ENCODE measurements at places on chromosomes 2 and 18.

DNA sequence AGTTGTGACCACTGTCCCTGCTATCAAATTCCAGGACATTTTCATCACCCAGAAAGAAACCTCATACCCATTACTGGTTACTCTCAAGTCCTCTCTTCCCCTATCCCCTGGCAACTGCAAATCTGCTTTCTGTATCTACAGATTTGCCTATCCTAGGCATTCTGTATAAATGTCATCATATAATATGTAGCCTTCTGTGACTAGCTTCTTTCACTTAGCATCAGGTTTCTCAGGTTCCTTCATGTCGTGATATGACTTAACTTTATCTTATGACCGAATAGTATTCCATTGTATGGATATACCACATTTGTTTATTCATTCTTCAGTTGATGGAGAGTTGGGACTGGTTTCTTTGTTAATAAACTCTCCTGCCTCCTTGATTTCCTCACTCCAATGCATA is 60.5 kb downstream of the PMAIP1 start:
- DNase-seq: no peak

- no peak for DNase-seq
Observed at GRCh38 chr2:114769110-114769509, 326.7 kb downstream of the DPP10 start.

DNA sequence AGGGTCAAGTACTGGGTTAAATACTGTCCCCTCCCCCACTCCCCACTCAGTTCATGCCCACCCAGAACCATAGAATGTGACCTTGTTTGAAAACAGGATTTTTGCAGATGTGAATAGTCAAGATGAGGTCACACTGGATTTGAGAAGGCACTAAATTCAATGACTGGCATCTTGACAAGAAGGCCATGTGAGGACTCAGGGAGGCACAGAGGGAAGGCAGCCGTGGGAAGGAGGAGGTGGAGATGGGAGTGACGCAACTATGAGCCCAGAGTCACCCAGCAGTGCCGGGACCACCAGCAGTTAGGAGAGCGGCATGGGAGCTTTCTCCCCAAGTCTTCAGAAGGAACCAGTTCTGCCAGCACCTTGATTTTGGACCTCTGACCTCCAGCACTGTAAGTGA is 257.3 kb downstream of the BCL2 start:
- no peak for DNase-seq

GRCh38 chr2:95034818-95035217 is 9.3 kb downstream of the MAL start:
- no peak for DNase-seq

- DNase-seq: no peak
Observed at GRCh38 chr2:105308382-105309146, 21.0 kb downstream of the TGFBRAP1 start.

DNA sequence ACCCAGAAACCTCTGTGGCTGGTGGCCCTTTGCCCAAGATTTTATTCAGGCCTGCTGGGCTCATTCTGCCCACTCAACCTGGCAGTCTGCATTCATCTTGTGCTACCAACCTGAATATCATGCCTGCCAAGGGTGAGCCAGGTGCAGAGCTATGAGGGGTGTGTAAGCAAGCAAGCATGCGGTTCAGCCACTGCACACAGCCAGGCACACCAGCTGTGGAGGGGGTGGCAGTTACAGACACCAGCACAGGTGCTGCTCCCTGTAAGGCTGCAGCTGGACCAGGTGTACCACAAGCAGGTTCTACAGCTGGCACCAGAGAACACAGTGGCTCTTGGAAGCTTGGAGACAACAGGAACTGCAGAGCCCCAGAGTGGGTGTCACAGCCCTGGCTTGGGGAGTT is 633.2 kb downstream of the FBXO15 start:
- no peak for DNase-seq

DNA sequence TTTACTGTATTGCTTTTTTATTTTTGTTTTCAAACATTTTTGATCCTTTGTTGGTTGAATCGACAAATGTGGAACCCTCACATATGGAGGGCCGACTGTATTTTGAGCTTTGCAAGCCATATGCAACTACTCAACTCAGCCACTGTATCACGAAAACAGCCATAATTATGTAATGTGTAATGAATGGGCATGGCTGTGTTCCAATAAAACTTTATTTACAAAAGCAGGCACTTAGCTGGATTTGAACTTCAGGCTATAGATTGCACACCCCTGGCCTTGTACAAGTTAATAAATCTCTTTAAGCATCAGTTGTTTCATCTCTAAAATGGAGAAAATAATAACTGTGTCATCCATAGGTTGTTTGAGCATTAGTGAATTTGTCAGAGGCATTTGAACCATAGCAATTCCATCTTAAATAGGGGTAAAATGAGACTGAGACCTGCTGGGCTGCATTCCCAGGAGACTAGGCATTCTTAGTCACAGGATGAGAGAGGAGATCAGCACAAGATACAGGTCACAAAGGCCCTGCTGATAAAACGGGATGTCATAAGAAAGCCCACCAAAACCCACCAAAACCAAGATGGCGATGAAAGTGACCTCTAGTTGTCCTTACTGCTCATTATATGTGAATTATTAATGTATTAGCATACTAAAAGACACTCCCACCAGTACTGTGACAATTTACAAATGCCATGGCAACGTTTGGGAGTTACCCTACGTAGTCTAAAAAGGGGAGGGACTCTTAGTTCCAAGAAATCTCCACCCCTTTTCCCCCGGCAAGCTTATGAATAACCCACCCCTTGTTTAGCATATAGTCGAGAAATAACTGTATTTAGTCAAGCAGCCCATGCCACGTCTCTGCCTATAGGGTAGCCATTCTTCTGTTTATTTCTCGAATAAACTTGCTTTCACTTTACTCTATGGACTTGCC is 13.7 kb upstream of the LTBP1 start:
- DNase-seq: no peak

DNA sequence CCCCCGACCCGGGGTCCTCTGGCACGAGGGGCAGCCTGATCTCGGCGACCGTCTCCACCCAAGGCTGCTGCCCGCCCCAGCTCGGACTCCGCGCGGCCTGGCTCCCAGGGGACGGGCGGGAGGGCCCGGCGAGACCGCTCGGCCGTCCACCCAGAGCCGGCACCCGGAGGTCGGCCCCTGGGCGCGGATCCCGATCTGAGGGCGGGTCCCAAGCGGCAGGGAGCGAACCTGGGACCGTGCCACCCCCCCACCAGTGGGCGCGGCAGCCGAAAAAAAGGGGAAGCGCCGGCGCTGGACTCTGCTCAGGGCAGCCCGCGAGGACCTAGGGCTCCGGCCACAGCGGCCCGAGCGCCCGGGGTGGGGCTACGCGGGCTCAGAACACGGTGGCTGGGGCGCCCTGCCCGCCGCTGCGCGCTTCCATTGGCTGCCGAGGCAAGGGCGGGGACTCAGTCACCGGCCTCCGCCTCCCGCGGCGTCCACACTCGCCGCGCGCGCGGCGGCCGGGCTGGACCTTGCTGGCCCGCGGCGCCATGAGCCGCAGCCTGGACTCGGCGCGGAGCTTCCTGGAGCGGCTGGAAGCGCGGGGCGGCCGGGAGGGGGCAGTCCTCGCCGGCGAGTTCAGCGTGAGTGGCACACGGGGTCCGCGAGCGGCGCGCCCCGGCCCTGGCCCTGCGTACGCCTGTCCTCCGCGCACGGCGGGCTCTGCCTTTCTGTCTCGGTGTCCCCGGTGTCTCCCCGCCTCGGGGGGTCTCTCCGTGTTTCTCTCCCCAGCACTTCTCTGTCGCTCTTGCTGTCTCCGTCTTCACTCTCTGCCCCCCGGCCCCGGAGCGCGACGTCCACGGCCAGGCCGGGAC is at the start of gene PTPN18:
Gene PTPN18 (plus strand): TSS at position 479 of the 854 bp plus-strand sequence. CDS start 52 bp downstream, at position 531.
- DNase-seq: peak; percentile 79

DNA sequence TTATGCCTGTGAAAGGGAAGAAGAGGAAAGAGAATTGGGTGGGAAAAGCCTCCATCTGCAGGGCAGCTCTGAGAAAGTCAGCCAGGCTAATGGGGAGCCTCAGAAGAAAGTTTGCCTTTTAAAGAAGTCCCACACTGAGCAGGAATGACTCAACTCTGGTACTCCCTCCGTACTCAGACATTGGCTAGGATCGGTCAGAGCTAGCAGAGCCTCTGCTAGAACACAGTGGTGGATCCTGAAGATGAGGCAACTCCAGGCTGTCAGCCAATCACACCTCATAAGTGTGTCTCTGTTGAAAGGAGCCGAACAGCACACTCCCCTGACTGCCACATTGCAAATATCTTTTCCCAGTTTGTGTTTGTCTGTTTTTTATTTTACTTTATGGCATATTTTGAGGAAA is 96.9 kb downstream of the HNRNPLL start:
- no peak for DNase-seq

DNA sequence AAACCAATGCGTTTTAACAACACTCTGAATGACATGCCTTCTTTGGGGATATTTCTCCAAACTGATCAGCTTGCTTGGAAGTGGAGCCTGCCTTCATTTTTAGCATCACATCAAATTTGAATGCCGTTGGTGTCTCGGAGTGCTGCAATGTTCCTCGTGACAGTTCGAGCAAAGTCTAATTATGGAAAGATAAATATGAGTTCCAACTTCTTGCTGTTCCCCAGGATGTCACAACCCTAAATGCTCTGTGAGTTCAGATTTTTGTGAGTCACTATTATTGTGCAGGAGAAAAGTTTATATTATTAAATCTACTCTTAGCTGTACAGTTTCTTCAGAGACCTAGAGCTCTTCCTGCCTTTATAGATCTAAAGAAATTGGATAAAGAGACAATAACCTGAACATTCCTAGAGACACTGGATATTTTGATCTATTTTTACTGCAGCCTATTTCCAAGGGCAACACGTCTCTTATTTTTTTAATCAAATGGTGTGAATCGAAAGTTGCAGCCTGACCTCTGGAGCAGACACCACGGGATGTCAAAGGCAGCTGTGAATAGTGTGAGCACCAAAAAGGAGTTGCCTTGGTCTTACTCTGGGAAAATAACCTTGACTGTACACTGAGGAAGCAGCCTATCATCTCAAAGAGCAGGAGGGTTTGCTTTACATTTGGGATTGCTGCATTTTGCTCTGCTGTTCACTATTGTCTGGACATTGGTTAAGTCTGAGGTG is 330.1 kb downstream of the TDRD15 start:
- DNase-seq: no peak

DNA sequence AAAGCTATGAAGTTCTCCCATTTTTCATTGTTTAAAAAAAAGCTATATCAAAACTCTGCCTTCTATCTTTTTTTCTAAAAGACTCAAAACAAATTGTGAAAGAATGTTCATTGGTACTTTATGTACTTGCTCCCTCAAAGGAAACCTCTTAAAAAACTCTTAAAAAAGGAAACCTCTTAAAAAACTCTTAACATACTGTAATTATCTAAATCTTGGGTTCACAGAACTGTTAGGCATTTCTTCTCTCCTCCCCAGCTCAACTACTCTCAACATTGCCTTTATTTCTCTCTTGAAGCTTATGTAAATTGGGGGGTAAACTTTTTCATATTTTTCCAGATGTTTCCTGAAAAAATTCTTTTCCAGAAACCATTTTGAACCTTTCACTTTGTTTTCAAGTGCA is 330.5 kb upstream of the SLC39A10 start:
- DNase-seq: no peak

- DNase-seq: no peak
Observed at GRCh38 chr2:191941376-191941929, 94.6 kb upstream of the CAVIN2 start.

DNA sequence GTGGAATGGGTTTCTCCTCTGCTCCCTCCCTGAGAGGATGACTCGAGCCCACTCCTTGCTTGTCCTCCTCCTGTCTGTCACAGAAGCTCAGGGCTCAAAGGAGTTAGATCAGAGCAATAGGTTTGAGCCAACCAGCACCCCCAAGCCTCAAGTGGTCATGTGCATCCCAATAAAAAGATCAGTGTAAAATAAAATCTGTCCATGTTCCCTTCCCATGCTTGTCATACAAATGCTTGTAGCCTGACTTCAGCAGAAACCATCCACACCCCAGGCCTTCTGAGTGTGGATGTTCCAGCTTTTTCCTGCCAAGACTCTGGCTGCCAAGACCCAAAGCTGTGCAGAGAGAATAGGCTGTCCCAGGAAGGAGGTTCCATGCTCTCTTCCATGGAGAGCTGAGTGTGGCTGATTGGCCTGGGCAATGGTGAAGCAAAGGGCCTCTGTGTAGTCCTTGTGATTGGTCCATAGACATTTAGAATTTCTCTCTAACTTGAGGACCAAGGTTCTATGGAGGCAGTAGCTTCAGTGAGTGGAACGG is 67.4 kb downstream of the GYPC start:
- no peak for DNase-seq

DNA sequence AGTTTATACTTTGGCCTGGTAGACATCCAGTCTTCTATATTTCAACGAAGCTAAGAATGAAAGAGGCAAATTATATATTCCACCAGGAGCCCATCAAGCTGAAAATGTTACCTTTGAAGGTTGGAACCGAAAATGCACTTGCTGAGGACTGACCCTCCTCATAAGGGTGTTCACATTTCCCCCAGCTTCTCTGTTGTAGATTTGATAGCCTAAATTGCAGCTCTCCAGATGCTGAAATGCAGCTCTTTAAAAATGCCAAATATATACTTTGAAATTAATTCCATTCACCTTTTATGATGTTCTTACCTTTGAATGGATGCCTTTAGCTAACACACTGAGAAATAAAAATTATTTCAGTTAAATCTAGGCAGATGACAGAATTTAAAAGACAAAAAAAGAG is 1.8 kb upstream of the FIGN start:
- DNase-seq: no peak

GRCh38 chr2:176453784-176454183 is 184.5 kb downstream of the MTX2 start:
- no peak for DNase-seq

GRCh38 chr18:12393998-12394397 is 13.7 kb upstream of the PRELID3A start:
- no peak for DNase-seq

DNA sequence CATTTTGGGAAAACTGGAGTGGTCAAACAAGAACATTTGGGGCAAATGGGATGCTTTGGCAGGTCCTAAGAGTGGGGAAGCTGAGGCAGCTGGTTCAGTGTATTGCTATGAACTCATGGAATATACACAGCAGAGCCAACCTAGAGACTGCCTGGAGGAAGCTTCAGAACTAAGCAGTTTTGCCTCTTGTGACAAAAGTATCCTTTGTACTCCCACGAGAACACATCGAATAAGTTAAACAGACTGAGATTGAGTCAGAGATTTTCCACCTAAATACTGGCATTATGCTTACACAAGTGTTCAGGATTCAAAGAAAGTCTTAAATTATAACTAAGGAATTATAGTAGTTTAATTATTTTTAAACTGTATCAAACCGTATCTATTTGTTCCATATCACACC is 5.2 kb upstream of the ARMC9 start:
- DNase-seq: no peak

DNA sequence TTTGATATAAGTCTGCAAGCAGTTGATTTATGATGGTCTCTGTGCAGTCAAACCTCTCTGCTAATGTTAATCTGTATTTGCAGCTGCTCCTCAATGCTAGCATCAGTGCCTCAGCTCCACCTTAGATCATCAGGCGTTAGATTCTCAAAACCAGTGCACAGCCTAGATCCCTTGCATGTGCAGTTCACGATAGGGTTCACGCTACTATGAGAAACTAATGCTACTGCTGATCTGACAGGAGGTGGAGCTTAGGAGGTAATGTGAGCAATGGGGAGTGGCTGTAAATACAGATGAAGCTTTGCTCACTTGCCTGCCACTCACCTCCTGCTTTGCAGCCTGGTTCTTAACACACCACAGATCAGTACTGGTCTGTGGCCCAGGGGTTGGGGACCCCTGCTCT is 18.4 kb downstream of the RBKS start:
- no peak for DNase-seq

All from COR-L47 (cell line).